Activated T-cell treated with anti-CD3 and anti-CD28 coated beads, Interleukin-2, amount 50 U/mL, for 72 hours (primary cell): ENCODE measurements at places on chromosomes 6 and 20. TPM values are rescaled to one million over a fixed set of nuclear protein-coding genes. Genes with fewer than 3 reads are reported as not detected.

DNA sequence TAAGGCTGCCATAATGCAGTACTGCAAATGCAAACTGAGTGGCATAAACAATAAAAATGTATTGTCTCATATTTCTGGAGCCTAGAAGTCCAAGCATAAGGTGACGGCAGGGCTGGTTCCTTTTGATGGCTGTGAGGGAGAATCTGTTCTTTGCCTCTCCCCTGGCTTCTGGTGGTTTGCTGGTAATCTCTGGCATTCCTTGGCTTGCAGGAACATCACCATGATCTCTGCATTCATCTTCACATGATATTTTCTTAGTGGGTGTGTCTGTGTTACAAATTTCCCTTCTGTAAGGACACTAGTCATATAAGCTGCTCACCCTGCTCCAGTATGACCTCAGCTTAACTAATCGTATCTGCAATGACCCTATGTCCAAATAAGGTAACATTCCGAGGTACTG lies 1104.2 kb upstream of the CITED2 start:
- no peak for DNase-seq

DNA sequence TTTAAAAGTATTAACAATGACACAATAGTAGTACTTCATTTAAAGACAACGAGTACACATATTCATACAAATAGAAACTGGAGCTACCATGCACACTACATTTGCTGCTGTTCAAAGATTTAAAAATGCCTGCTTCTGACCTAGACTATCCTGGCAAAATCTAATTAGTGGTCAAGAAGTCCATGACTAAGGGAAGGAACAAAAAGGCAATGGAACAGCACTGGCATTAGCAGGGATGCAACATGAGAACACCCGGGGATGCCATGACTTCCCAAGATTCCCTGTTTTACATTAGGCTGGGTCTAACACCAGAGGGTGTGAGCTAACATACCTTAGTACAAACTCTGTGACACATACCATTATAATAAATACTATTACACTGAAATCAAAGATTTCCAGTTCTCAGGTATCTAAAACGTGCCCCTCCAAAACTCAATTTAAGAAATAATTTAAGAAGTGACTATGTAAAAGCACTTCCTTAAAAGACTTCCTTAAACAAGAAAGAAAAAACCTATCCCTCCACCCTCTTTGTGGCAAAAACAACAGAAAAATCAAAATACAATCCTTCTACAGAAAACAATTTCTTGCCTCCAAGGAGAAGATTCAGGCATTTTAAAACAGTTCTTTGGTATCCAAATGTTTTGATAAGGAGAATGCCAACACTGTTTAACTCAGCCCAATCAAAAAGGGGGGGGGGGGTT lies 25.5 kb downstream of the CHD6 start:
- DNase-seq = no peak

DNA sequence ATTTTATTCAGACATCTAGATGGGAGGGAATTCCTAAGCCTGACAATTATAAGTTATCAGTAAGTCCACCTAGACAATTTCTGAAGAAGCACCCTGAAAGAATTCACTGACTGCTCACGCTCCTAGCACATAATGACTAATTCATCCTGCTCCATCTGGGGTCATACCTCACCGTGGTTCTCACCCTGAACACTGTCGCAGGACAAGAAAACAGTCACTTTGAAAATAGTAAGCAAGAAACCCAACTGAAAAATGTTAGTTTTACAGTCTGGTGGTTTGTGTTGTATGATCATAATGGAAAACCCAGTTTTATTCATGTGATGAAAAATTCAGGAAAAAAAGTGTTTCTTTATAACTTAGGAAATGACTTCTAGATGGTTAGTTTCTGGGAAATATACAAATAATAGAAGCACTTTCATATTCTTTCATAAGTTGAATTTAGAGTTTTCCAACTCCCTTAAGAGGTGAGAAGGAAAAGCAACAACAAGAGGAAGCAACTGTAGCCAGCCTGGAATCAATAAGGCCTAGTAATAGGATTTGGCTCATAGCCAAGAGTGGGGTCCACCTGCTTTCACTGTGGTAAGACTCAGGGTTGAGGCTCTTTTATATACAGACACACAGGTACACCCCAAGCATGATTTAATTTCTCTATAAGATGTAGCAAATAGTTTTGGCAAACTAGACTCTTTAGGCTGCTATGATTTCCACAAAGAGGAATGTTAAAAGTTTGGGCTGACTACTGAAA lies 94.1 kb downstream of the HIVEP2 start:
- DNase-seq = peak; percentile 68

DNA sequence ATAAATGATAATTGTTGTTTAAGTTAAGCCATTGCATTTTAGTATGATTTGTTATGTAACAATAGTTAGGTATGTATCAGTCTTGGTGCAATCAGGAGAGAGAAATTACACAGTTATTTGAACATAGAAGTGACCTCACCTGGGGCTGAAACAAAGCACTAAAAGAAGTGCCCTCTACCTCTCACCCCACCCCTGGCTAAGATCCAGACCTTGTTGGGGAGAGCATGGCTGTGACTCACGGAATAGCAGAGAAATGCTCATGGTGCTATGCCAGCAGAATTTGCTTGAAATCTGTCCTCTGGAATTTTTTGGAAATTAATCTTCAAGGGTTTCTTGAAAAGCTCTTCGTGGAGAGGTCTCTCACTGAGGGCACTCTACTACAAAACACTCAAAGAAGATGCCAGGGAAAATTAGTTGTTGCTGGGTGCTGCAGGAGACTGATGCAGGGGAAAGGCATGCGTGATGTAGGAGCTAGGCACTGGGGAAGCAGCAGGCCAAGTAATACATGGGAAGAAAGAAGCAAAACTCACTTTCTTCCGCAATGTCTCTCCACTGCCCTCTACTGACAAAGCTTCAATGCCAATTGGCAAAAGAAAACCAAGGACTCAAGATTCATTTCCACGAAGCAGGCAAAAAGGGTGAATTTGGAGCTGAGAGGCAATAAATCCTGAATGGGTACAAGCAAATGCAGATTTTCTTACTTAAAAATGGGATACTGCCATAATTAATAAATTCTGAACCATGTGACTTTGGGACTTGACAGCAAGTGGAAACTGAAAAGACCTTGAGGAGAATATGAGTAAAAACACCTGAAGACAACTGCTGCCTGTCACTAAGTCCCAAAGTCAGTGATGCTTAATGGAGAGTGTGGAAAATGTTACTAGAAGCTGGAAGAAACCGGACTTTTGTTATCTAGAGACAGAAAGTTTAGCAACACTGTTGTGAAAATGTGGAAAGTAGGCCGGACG lies 136.3 kb upstream of the ZNF184 start:
- DNase-seq = no peak

Gene DNAAF9
- 3.6 TPM for total RNA-seq

Gene MAS1
- not detected for total RNA-seq

GRCh38 chr6:45116714-45117410 lies 211.3 kb upstream of the RUNX2 start:
- DNase-seq = no peak

Gene IYD
- not detected for total RNA-seq

Gene PAX1
- total RNA-seq = not detected

Gene VSX1
- not detected for total RNA-seq

Gene SH3BGRL2
- total RNA-seq = 0.63 TPM

GRCh38 chr6:161436106-161436876 lies 162.4 kb upstream of the AGPAT4 start:
- DNase-seq = no peak

DNA sequence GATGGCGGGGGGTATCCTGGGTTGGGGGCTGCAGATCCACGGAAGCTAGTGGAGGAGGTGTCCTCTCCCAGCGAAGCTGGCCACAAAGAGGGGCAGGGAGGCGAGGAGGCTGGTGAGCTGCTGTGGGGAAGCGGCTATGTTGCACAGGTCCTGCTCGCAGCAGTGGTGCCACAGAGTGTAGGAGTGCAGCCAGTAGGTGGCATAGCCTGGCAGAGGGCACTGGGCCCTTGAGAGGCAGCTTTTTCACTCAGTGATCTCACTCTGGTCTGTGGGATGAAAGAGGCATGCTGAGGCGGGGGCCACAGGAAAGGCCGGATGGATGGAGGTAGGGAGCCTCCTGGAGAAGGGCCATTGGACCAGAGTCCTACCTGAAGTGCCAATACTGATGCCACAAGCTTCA lies 2.9 kb upstream of the LY6G6D start:
- no peak for DNase-seq

- DNase-seq = peak; percentile 38
These were observed 215.2 kb downstream of the TMEM242 start for GRCh38 chr6:157107915-157108651.

- DNase-seq = no peak
These were observed 151.5 kb upstream of the CENPW start for GRCh38 chr6:126188279-126188909.

- DNase-seq = no peak
These were observed 17.8 kb upstream of the HMGN4 start for GRCh38 chr6:26520237-26520849.

Gene FNDC1
- not detected for total RNA-seq

- no peak for DNase-seq
These were observed 35.0 kb downstream of the BTBD9 start for GRCh38 chr6:38604700-38605099.

Gene ASF1A
- 58.4 TPM for total RNA-seq

Gene SLC17A2
- not detected for total RNA-seq

Gene RING1
- total RNA-seq = 30.1 TPM

Gene ELOVL4
- total RNA-seq = 1.8 TPM

Gene BEND6
- total RNA-seq = 0.32 TPM

Gene HLA-B
- 3,527 TPM for total RNA-seq

Gene HLA-DPB1
- total RNA-seq = 12.5 TPM

Gene SAMD3
- 4.6 TPM for total RNA-seq

DNA sequence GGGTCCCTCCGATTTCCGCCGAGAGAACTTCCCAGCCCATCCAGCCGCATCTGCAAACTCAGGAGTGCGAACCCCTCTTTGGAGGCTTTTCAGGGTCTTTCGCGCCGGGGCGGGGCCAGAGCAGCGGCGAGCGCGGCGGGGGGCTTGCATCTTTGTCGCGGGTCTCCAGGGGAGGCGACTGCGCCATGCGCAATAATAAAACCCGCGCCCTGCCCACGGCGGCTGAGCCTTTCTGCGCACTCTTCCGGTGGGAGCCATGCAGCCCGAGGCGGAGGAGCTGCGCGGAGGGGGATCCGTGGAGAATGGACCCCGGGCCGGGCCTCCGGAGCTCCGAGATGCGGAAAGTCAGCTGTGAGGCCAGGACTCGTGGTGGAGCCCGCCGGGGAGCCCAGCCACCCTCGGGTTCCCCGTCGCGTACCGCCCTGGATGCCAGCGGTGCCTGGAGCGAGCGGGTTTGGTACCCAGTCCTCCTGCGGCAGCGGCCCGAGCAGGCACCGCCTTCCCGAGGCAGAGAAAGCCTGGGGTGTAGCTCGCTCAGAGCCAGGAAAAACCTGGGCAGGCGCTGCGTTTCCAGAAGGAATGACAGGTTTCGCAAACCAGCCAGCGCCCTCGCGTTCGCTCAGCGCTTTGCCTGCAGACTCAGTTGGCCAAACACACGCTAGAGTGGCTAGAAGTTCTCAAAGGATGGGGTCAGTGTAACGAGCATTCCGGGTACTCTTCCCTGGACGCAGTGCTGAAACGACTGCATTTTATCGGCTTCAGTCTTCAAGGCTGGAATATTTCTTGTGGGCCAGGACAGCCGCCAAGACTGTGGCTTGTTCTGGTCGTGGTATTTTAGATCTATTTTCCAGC lies 1.2 kb downstream of the AKAP12 start:
- DNase-seq = peak; percentile 35

DNA sequence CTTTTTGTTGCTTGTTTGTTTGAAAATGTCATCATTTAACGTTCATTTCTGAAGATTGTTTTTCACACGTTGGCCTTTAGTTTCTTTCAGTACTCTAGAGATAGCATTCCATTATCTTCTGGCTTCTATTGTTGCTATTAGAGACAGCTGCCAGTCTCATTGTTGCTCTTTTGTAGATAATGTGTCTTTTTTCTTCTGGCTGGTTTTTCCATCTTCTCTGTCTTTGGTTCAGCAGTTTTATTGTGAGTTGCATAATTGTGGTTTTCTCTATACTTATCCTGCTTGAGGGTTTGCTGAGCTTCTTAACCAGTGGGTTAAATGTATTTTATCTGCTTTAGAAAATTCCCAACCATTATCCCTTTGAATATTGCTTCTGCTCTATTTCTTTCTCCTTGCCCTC lies 23.2 kb upstream of the AIG1 start:
- DNase-seq = no peak

Gene PRR3
- total RNA-seq = 31.8 TPM

DNA sequence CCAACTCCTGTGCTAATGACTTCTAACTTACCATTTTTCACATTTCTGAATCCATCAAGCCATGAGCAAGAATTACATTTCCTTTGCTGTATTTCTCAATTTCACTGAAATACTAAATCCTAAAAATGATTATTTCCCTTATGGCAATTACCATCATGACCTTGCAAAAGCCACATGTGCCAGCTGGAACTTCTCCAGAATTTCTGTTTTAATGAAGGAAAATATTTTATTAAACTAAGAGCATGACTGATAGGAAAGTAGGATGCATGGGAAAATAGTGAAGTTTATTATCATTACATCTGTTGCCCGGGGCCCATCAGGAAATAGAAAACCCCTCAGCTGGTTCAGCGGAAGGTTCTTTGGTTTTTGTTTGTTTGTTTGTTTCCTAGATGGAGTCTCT lies 14.4 kb upstream of the TMEM242 start:
- no peak for DNase-seq

Gene ATP6V1G2
- 4.1 TPM for total RNA-seq

Gene PRICKLE4
- total RNA-seq = 0.29 TPM

DNA sequence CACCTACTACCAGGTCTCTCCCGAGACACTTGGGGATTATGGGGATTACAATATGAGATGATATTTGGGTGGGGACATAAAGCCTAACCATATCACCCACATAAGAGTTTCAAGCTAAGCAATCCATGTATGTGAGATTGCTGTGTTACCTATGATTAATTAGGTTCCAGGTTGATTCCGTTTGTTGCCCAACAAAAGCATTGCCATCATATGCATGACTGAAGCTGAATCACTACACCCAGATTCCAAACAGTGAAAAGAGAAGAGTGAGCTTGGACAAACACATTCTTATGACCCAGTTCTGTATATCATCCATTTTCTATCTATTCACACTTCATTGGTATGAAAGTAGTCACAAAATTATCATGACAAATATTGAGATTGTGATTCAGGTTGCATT lies 952.5 kb upstream of the MAN1A1 start:
- DNase-seq = no peak

DNA sequence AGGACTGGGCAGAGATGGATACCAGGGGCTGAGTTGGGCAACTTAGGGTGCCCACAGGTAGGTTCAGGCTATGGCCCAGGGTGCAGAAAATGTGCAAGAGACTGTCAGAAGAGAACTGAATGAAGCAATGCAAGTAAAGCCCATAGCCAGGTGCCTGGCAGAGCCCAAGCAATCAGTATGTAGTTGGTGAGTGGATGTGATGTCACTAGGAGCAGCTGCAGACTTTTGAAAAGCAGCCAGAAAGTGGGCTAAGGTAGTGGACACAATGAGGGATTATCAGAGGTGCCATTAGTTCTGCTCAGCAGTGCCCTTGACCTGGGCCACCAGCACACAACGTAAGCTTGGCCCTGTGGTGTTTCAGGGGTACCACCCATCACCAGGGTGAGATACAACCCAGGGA lies 135.3 kb downstream of the SOBP start:
- no peak for DNase-seq

Gene TRIM15
- 0.84 TPM for total RNA-seq

- DNase-seq = no peak
These were observed 17.1 kb downstream of the RIPOR2 start for GRCh38 chr6:24918641-24919055.

Gene KCNK5
- total RNA-seq = 14.7 TPM
